ENCODE measurements at places on chromosomes 1 and 21.

- DNase-seq = no peak
Observed at GRCh38 chr1:8241417-8242014, 76.4 kb upstream of the SLC45A1 start.

DNA sequence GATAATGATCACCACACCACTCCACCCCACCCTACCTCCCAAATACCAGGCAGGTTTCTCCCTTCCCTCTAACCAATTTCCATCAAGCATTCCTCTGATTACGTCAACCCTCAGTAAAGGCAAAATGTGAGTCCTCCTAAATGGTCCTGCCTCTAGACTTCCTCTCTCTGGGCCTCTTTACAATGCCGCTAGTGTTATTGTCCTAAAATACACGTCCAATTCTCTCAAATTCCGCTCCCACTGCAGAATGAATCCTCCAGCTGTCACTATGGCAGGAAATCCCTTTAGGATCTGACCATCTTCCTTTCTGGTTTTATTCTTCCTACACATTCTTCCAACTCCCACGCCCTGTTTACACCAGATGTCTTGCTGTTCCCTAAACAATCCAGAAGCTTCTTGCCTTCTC, 68.7 kb downstream of the DEGS1 start:
- no peak for DNase-seq

DNA sequence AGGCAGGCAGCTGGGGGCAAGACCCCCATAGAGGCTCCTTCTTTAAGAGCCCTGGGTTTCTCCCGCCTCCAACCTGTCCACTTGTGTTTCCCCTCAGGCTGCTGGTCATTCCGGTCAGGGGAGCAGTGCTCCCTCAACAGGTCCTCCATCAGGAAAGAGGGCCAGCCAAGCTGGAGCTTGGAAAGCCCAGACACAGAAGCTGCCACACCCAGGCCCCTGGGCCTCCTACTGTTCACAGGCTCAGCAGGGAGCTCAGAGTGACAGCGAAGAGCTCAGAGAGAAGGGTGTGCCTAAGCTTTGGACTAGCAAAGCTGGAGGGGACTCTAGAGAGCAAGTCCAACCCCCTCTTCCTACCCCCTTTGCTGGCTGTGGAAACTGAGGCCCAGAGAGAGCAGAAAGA, 10.3 kb upstream of the CDCP2 start:
- DNase-seq = peak; percentile 15

DNA sequence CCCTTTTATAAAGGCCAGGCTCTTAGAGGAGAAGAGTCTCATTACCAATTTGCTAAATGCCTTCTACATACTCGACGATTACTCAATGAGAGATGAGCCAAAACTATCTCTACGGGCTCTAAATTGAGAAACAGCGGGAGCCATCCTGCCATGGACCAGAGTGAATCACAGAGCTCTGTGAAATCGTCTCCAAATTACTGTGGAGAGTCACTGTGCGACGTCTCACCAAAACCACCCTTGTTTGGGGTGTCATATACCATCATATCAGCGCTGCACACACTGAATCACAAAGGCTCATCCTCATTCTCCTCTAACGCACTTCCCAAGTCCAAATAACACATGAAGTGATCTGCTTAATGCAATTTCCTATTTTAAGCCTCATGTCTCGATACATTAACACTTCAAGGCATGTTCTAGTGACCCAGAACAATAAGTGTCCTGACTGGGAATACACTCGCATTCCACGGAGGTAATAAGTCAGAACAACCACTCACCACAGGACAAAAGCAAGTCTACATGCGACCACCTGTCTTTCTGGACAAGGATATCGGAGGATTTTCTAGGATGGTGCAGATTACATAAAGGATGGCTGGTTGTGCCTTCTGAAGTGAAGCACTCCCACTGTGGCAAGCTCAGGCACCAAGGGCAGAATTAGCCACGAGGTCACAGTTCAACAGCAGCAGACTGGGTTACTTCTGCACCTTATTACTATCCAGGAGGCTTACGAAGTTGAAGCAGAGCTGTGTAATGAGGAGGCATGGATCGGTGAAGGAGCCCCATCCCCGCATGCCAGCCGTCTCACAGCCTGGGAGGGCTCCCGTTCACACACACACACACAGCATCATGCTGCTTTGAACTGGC, 44.3 kb downstream of the NID1 start:
- peak; percentile 71 for DNase-seq

- DNase-seq = no peak
Observed at GRCh38 chr1:83742446-83742845, 256.5 kb downstream of the TTLL7 start.

DNA sequence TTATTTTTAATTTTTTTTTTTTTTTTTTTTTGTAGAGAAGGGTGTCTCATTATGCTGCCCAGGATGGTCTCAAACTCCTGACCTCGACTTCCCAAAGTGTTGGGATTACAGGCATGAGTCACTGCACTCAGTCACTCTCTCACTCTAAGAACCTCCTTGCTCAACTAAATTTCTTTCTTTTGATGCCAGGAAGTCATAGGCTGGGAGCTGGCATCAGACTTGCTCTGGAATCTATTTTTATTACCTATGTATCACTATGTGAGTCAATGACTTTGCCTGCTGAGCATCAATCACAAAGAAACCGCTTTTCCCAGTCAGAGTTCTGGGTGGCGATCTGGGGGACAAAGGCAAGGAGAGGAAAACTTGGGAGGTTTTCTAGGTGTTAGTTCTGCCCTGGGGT, 35.5 kb upstream of the PARP1 start:
- peak; percentile 43 for DNase-seq

DNA sequence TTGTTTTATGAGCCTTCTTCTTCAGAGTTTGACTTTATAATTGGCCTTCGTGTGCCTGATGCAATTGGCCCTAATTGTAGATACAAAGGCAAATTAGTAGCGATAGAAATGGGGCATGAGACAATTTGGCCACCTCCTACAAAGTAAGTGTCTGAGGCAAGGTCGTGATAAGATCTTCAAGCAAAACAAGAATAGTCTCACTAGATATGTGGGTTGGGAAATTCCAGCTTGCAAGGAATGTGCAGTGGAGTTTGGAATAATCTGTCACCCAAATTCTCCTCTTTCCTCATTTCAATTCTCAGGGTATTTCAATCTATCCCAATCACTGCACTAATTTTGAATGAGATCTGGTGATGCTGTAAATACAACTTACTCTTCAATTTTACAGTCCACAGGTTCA, 11.4 kb upstream of the TSNAX start:
- no peak for DNase-seq

- DNase-seq = no peak
Observed at GRCh38 chr21:43972850-43973633, 39.1 kb upstream of the TRAPPC10 start.

- no peak for DNase-seq
Observed at GRCh38 chr1:227548119-227548397, 15.3 kb upstream of the ZNF678 start.

DNA sequence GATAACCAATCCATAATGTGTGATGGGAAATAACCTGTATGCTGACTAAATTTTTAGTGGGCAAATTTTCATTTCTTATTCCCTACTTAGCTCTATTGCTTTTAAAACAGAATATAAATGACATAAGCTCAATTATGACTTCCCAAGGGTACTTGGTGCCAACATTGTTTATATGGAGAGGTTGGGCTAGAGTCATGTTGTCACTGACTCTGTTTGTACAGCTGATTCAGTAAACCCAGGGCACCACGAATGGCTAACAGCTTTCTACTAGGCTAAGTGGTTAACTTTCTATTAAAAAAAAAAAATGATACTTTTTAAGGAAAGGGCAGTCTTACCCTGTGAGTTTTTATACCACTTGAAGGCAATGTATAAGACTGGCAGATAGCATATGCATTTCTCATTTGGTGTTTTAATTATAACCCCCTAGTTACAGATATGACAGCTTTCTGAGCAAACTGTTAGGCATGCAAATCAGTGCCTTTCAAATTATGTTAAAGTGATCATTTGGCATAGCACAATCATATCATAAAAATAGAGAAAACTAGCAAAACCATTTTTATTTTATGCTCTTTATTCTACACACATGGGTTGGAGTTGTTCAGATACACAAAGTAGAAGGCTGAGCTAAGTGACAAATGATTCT, 147.1 kb downstream of the DNM3 start:
- no peak for DNase-seq

GRCh38 chr1:185328255-185328654, 11.2 kb upstream of the IVNS1ABP start:
- DNase-seq = no peak

DNA sequence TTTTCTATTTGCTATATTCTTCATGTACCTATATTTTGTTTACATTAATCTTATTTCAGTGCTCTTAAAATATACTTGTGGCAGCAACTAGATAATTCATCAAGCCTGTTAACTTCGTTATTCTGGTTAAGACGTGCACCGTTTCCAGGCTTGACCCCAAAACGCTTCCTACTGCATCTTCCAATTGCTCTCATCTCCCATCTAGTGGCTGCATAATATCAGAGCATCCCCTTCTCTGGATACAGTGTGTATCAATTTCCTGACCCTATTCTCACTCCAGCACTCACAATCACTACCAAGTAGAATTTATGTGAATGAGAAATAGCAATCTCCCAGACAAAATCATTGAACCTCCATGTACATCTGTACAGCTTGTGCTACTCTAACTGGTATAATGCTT, 1280.3 kb upstream of the B3GALT2 start:
- DNase-seq = peak; percentile 34

DNA sequence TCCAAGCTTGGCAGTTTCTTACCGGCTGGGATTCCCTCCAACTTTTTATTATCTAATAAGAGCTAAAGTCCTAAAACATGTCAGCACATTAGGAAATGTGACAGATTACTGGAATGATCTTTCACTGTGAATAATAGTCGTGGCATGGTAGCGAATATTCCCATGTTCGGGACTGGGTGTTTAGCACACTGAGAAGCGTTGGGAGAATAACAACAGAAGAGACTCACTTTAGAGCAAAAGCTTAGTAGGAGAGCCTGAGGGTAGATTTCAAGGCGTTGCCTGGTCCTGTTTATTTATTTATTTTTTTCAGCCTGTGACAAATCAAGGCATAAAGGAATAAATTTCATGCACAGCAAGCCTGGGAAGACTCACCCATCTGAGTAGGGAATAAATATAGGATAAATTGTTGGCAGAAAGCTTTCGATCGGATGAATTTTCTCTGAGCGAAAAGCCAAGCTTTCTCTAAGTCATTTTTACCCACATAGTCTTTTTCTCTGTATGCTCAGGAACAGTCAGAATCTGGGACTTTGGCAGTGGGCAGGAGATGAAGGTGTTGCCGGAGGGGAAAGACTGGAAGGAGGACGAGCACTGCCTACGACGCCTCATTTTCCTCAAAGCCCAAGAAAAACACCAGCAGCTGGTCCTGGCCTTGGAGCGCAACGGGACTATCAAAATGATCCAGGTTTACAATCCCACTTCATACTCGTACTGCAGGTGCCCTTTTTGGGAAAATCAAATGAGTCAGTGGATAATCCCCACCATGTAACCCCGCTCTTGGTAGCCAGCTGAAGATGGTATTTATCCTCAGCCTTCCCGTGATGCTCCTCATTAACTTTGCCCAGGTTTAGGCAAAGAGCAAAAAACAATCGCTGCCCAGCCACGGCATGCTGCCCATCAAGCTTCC, 97.2 kb downstream of the WDR64 start:
- DNase-seq = peak; percentile 14

DNA sequence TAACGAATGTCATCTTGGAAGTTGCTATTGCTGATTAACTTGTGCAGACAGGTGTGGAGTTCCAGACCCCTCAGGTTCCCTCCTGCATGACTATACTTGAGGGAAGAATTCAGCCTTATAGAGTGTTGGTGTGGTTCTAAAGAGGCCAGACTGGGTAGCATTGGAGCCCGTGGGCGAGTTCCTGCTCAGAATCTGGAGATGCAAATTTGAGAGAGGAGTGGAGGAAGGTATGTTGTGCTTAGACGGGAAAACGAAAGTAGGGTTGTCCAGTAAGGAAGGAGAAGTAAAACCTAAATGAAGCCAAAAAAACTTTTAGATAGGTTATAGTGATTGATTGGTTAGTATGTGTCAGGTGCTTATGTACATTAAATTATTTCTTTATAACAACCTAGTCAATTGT, 79.2 kb downstream of the ZNF326 start:
- no peak for DNase-seq

GRCh38 chr1:212774584-212774983, 17.0 kb downstream of the NSL1 start:
- peak; percentile 57 for DNase-seq

- DNase-seq = no peak
Observed at GRCh38 chr1:240033406-240033805, 58.3 kb upstream of the FMN2 start.

GRCh38 chr1:81304187-81304586, 496.5 kb upstream of the ADGRL2 start:
- DNase-seq = peak; percentile 72

DNA sequence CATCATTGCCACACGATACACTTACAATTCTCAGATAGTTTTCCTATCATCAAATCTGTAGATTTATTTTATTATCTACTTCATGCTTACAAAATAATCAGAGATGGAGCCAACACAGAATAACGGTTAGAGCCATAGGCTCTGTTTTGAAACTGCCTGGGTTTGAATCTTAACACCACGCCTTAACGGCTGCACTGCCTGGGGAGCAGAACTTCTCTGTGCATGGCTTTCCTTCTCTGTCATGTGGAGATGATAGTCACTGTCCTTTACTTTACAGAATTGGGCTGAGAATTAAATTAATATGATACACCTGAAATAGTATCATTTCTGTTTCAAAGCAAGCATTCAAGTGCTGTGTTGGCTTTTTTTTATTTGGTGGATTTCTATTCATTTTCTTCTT, 177.8 kb downstream of the HMCN1 start:
- DNase-seq = no peak

DNA sequence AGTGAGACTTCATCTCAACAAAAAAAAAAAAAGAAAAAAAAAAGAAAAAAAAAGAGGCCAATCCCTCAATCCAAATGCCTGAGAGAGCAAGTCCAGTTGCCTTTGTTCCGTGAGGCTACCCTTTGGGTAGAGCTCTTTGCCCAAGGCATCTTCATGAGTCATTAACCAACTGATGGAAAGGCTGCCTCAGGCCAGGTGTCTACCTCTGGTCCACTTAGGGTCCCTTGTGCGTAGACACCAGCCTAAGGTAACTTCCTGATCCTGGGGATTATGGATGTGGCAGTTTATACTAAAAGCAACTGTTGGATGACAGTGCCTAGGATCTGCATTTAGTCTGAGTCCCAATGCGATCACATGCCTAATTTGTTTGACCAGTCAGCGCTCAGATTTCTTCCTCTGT, 20.7 kb upstream of the ZNF326 start:
- no peak for DNase-seq

DNA sequence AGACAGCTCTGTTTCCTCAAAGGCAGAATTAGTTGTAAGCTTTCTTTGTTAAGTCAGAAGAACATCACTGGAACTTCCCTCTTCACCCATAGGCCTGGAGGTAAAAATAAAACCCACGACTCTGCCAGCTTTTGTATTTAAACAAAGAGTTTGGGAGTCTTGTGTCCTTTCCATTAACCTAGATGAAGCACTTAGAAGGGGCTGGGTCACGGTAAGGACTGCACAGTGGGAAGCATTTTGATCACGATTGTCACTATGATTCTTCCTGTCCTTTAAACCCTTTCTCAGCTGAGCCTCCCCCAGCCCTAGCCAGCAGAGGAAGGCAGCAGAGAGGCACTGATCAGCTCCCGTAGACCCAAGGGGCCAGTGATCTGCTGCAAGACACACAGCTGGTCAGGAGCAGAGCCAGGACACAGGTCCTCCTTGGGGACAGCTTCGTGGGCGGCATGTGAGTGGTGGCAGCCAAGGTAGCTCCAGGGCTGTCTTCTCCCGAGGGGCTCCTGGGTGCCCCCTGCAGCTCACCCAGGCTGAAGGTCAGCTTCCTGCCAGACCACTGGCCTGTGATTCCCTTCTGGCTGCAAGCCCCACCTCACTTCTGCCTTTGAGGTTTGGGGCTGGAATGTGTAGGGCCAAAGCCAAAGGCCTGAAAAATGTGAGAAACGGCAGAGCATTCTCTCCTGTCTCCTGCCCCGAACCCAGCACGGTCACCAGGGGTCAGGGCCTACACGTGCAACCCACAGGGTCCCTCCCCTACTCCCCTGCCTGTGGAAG, 4.0 kb upstream of the LAPTM5 start:
- no peak for DNase-seq

Measured in fibroblast of skin of scalp (primary cell).